ENCODE measurements at places on chromosomes 6 and 20. TPM values are rescaled to one million over a fixed set of nuclear protein-coding genes. Genes with fewer than 3 reads are reported as not detected.

Gene HS3ST5
- 7.4 TPM for total RNA-seq

Gene C20orf202
- total RNA-seq = 0.18 TPM

GRCh38 chr6:161561908-161562307 lies 288.0 kb upstream of the AGPAT4 start:
- no peak for DNase-seq

- no peak for DNase-seq
Observed at GRCh38 chr20:38197217-38197616, 32.1 kb upstream of the TGM2 start.

DNA sequence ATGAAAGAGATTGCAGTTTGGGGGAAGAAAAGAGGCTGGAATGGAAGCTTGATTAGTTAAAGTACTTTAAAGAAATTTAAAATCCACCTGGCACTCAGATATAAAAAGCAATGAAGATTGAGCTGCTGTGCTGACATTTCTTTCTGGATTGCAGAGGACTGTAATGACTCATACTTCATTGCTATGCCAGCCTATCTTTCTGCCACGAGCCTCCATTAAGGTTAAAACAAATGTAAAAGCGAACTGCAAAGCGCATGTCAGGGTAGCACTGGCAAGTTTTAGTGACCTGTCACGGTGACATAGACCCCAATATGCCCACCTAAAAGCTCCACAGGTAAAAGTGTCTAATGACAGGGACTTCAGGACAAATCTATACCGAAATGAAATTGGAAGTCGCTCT lies 449.6 kb downstream of the C6orf118 start:
- no peak for DNase-seq

DNA sequence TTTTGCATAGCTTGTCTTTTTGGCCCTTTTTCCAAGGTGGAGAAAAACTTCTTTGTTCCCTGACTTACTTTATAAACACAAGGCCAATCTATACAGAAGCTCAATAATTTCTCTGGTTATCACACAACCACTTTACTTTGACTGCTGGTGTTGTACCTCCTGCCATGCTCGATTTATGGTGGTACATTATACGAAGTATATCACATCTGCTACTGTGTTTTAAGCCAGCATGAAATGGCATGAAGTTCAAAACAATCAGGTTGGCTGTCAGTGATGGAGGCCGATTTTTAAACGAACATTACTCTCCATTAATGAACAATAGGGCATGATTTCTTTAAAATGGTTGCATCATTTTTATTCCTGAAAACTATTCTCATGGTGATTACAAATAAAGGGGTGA lies 21.0 kb upstream of the ATXN1 start:
- no peak for DNase-seq

DNA sequence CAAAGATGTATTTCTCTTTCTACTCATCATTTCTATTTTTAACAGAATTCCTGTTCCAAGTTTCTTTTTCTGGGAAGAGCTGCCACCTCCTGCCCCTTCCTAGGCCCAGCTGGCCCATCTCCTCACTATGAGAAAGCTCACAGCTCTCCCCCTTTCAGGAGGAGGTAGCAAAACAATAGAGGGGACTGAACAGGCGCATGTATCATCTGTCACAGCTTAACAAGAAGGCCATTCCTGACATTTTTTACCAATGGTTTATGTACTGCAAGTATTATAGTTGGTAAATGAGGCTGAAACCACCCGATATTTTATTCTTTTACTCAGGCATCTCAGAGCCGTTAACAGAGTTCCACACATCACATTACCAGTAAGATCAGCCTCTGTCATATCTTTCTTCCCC lies 103.7 kb upstream of the MTHFD1L start:
- no peak for DNase-seq

- no peak for DNase-seq
Observed at GRCh38 chr6:168864541-168865460, 388.8 kb downstream of the THBS2 start.

DNA sequence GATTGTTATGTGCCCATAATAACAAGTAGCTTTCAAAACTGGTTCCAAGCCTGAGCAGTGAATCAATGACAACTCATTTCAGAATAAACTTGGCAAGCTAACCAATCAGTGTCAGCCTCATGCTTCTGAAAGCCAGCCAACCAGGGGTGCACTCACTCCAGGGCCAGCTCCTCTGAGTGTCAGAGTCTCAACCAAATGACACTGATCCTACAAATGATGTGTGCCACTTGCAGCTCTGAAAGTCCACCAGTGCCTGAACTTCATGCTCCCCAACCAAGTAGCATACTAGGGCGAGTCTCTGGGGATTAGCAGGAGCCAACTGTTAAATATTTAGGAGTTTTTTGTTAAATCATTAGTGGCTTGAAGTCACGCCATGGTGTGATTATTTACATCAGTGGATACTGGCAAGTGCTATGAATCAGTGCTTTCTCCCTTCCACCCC lies 4.5 kb downstream of the IYD start:
- no peak for DNase-seq

DNA sequence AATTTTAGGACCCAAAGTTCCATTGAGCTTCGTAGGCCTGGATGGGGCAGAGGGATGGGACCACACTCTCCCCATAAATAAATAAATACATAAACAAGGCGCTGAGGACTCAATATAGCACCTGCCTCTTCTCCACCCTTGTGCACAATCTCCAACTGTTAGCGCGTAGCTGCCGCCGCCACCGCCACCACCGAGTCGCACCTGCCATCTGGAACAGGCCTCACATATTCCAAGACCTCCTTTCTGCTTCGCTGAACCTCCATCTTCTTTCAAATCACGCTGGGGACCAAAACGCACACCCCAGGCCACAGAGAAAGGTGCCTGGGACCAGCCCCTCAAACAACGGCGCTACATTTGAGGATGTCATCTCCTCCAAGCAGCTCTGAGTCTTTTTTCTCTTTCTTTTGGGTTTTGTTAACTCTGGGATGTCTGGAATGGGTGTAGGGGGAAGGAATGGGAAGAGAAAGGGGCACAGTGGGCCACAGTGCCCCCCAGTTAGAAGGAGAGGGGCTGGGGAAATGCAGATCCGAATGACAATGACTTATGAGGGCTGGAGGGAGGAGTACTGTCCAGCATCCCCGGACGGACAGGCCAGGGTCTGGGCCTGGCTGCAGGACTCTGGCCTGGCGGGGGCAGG lies 49.7 kb downstream of the NOL4L start:
- DNase-seq = peak; percentile 75

- DNase-seq = no peak
Observed at GRCh38 chr20:62146019-62146755, 2.6 kb downstream of the SS18L1 start.

GRCh38 chr6:113640051-113640450 lies 217.1 kb upstream of the MARCKS start:
- DNase-seq = no peak

DNA sequence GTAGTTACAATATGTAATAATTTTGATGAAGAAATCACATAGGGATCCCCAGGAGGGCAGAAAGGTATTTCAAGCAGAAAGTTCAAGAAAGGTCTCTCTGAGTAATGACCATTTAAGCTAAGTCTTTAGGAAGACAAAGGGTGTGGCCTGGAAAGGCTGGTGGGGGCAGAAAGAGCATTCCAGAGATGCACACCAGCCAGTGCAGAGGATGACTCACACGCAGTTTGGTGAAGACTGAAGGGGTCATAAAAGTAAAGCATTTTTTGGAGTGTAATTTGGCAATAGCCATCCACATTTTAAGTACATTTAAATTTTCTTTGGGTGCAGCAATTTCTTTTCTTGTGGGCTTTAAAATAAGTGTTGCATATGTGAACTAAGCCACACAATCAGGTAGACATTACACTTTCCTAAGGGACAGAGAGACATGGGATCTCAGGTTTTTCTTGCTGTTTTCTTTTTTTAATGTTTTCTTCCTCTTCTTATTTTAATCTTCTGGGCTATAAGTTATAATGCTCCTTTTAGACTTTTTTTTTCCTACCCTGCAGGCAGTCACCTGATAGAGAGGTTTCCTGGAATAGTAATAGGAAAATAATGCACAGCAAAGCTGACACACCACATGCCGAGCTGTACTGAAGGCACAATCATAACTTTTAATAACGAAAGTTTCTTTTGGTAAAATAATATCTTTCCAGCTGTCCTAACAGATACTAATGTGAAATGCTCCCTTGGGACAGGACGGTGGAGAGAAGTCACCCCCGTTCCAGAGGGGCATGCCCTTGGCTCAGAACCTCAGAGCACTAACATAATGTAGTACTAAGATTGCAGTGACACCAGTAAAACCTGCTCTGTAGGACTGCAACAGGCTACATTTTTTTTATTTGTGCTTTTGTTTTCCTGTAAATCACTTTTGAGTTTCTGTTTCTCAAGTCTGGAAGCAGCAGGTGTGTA lies 49.6 kb upstream of the PTPRK start:
- no peak for DNase-seq

Measured in cerebellum (tissue), 4 donors.